GM23338 (cell line): ENCODE measurements at places on chromosomes 2 and 18. TPM values are rescaled to one million over a fixed set of nuclear protein-coding genes. Genes with fewer than 3 reads are reported as not detected.

The KLHL30 gene
- 0.07 TPM in 1 of 2 replicates, not detected in the other for total RNA-seq

- H3K27ac ChIP-seq, result no peak overlapping the region
- H3K4me3 ChIP-seq, result no peak overlapping the region
- DNase-seq, result no peak
- no peaks in the 10 kb centered on the region for H3K27me3 ChIP-seq
- H3K36me3 ChIP-seq, result no peaks in the 10 kb centered on the region
These were observed 63.1 kb downstream of the PARD3B start for GRCh38 chr2:204608237-204608939.

The G6PC2 gene
- not detected in 2 replicates for total RNA-seq

- H3K27ac ChIP-seq, result no peak overlapping the region
- H3K4me3 ChIP-seq, result no peak overlapping the region
- peaks cover 53% of the 10 kb centered on the region for H3K4me1 ChIP-seq
- H3K27me3 ChIP-seq, result peaks cover 24% of the 10 kb centered on the region; the same call in 1 of the 2 replicates
- no peak for DNase-seq
These were observed 113.6 kb downstream of the ADCYAP1 start for GRCh38 chr18:1018181-1018681.

DNA sequence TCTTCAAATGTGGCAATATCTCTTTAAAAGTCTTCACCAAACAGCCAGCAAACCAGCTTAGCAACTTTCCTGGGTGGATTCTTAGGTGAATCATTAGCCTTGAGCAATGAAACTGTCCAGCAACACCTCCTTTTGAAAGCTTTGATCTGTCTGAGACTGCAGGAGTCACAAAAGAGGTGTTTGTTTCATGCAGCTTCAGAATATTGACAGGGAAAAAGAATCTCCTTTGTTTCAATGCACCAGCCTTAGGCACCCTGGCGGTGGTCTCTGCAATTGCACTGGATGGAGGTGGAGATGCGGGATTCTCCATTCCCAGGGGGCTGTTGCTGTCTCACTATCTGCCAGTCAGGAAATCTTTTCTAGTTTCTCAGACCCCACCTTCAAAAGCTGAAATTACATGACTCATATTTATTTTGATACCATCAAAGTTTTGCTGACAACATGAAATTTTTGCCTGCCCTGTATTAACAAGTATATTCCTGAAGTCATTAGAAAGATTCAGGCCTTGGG is 76.0 kb upstream of the DSG1 start:
- H3K27me3 ChIP-seq, result no peaks in the 10 kb centered on the region
- H3K36me3 ChIP-seq, result no peaks in the 10 kb centered on the region
- peaks cover 22% of the 10 kb centered on the region for H3K4me1 ChIP-seq
- H3K27ac ChIP-seq, result no peak overlapping the region
- DNase-seq, result peak; percentile 80

- no peak overlapping the region for H3K4me3 ChIP-seq
- no peaks in the 10 kb centered on the region for H3K27me3 ChIP-seq
- no peak overlapping the region for H3K27ac ChIP-seq
- no peaks in the 10 kb centered on the region for H3K36me3 ChIP-seq
- peaks cover 20% of the 10 kb centered on the region for H3K4me1 ChIP-seq
- no peak for DNase-seq
These were observed 438.2 kb downstream of the NBAS start for GRCh38 chr2:15122915-15123314.

DNA sequence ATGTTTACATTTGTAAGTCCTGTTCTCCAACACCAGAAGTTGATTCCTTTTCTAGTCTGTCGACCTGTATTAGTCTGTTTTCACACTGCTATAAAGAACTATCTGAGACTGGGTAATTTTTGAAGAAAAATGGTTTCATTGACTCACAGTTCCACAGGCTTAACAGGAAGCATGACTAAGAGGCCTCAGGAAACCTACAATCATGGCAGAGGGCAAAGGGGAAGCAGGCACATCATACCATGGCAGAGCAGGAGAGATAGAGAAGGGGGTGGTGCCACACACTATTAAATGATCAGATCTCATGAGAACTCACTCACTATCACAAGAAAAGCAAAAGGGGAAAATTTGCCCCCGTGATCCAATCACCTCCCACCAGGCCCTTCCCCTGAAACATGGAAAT is 112.8 kb upstream of the MAP3K20 start:
- no peaks in the 10 kb centered on the region for H3K36me3 ChIP-seq
- peaks cover 2% of the 10 kb centered on the region; the same call in 1 of the 2 replicates for H3K4me1 ChIP-seq
- no peak overlapping the region for H3K4me3 ChIP-seq
- H3K27ac ChIP-seq, result no peak overlapping the region
- DNase-seq, result no peak
- H3K27me3 ChIP-seq, result no peaks in the 10 kb centered on the region

- DNase-seq, result peak; percentile 90
- H3K4me1 ChIP-seq, result peaks cover 12% of the 10 kb centered on the region; the same call in 1 of the 2 replicates
- H3K4me3 ChIP-seq, result peak overlapping the region; percentile 67
- peaks cover 98% of the 10 kb centered on the region for H3K27me3 ChIP-seq
- H3K27ac ChIP-seq, result no peak overlapping the region
These were observed 2.3 kb downstream of the EGR4 start for GRCh38 chr2:73291093-73291460.

DNA sequence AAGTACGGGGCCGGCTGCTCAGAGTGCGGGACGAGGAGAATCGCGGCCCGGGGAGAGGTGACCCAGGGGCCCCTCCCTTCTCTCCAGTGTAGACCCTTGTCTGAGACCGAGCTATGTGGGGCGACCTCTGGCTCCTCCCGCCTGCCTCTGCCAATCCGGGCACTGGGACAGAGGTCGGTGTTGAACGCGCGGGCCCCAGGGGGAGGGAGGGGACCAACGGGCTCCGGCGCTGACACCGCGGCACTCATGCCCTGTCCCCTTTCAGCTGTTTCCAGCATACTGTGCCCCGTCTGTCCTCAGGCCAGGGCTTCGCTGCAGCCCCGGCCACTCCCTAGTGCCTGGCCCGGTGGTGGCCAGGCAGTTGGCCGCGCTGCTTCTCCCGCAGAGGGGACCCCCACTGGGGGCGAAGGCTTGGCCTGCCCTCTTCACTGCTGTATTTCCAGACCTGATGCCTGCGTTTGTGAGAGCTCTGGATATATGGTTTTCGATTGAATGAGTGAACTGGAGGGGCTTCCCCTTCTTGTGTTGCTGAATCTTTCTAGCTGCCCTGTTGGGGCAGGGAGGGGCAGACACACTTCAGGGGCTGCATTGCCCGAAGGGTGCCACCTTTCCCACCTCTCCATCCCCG is 809 bp downstream of the DBI start:
- no peak overlapping the region for H3K27ac ChIP-seq
- peaks cover 38% of the 10 kb centered on the region for H3K36me3 ChIP-seq
- DNase-seq, result peak; percentile 80
- H3K4me1 ChIP-seq, result peaks cover 8% of the 10 kb centered on the region; the same call in 1 of the 2 replicates
- H3K4me3 ChIP-seq, result peak overlapping the region; percentile 98
- no peaks in the 10 kb centered on the region for H3K27me3 ChIP-seq

The REG1B gene
- not detected in 2 replicates for total RNA-seq

DNA sequence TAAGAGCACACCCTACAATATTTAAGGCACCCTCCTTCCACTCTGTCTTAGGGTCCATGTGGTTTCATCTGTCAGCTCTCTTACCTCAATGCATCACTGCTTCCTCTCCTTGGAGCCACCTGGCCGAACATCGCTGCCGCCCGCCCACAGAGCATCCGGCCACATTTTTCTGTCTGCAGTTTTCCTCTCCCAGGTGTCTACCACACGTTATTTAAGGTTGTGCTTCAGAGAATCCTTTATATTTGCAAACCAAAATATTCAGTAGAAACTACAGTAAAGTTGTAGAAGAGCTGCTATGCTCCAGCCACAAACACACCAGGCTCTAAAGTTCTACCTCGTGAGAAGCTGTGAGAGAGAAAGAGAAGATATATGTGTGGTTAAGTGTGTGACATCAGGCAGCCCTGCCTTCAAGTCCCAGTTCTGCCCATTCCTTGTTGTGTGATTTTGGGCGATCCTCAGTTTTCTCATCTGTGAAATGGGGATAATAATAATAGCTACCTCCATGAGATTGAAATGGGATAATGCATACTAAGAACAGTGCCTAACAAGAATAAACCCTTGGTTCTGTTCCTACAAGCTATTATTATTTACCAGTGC is 4.9 kb upstream of the STK17B start:
- H3K36me3 ChIP-seq, result no peaks in the 10 kb centered on the region
- no peak overlapping the region for H3K27ac ChIP-seq
- no peak overlapping the region for H3K4me3 ChIP-seq

DNA sequence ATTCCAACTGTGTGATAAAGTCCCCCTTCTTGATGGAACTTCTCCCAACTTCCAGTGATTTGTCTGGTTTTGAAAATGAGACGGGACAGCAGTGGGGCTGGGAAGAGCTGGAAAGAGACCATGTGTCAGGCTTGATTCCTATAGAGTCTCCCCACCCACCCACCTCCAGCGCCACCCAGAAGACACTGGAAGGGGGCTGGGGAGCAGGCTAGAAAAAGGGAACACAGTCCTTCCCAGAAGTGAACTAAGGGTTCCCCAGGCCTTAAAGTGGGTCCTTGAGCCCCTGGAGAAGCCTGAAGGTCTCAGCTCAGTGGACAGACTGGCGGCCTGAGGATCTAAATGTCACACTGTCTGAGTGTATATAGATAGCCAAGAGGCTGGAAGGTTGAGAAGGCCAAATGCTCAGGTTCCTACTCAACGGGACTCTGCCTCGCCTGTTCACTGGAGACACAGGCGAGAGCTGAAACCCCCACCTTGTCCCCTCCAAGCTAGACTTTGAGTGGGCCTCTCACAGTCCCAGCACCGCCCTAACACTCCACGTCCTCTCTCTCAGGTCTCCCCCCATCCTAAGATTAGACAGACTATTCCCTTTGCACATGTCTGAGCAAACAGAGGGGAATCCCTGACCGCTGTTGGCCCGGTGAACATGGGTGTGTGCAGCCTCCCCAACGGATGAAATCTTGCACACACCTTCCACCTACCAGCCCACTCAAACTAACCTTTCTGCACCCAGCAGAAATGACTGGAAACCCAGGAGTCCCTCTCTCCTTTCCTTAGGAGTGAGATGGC is 1.6 kb downstream of the PKDCC start:
- no peak for DNase-seq
- no peaks in the 10 kb centered on the region for H3K36me3 ChIP-seq
- H3K27me3 ChIP-seq, result peaks cover 16% of the 10 kb centered on the region
- H3K4me1 ChIP-seq, result peaks cover 62% of the 10 kb centered on the region

The VIT gene
- total RNA-seq, result not detected in 2 replicates

The ANKRD30BL gene
- 0.17 and 0.62 TPM in 2 replicates for total RNA-seq

DNA sequence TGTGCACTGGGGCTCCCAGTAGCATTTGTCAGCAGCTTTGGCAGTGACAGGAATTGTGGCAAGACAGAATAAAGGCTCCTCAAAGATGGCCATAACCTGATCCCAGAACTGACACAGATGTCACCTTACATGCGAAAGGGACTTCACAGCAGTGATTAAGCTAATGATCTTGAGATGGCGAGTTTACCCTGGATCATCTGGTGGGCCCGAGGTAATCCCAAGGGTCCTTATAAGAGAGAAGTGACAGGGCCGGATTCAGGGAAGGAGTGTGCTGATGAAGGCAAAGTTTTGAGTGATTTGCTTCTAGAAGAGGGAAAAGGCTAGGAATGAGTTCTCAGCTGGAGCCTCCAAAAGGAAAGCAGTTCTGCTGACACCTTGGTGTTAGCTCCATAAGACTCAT is 333.9 kb downstream of the LPIN1 start:
- H3K27ac ChIP-seq, result no peak overlapping the region
- H3K4me3 ChIP-seq, result no peak overlapping the region
- no peak for DNase-seq
- no peaks in the 10 kb centered on the region for H3K36me3 ChIP-seq

The GPR45 gene
- 0.21 and 0.23 TPM in 2 replicates for total RNA-seq

The BMP10 gene
- not detected in 2 replicates for total RNA-seq

DNA sequence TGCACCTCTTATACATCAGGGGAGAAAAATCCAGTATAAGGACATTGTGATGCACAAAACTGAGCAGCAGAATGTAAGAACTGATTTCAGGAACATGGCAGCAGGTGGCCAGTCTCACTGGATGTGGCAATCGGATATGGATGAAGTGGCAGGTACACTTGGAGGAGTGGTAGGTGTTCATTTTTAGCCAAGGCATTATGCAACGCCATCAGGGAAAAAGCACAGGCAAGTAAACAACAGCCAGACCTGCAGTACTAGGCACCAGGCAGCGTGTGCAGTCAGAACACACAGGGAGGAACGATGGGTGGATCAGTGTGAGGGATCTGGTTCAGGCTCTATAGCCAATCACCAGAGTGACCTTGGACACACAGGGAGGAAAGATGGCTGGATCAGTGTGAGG is 77.4 kb upstream of the GCFC2 start:
- H3K27ac ChIP-seq, result no peak overlapping the region
- H3K36me3 ChIP-seq, result no peaks in the 10 kb centered on the region
- H3K4me3 ChIP-seq, result no peak overlapping the region

DNA sequence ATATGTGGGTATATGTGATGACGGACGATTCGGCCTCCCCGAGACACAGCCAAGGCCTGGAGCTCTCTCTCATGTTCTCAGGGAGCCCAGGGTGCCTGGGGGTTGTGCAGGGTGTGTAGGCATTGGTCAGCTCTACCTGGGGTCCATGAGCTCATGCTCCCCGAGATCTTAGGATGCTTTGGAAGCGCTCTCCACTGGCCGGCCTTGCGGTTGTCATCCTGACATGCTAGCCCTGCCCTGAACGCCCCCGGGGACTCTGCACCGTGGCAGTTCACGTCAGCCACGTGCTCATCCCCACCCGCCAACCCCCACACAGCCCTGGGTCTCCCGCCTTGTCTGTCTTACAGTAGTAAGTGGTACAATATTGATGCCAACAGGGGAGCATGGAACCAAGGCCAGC is 67.8 kb downstream of the RTP5 start:
- H3K27me3 ChIP-seq, result peaks cover 12% of the 10 kb centered on the region
- H3K4me3 ChIP-seq, result no peak overlapping the region
- H3K4me1 ChIP-seq, result no peaks in the 10 kb centered on the region
- H3K36me3 ChIP-seq, result no peaks in the 10 kb centered on the region
- DNase-seq, result no peak

DNA sequence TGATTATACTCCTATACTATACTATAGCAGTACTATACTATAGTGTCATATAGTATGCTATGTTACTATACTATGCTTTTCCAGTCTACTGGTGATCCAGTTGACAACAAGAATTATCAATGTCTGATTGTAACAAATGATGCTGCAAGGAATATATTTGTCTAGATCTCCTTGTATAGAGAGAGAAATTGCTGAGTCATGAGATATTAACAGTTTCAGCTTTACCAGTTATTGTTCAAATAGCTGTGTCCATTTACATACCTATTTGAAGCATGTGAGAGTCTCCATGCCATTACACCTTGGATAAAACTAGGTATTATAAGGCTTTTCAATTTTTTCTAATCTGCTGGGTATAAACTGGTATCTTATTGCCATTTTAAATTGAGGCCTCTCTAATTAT is 136.4 kb upstream of the SKOR2 start:
- no peak overlapping the region for H3K4me3 ChIP-seq
- no peaks in the 10 kb centered on the region for H3K27me3 ChIP-seq
- no peaks in the 10 kb centered on the region for H3K36me3 ChIP-seq
- H3K4me1 ChIP-seq, result no peaks in the 10 kb centered on the region

- no peaks in the 10 kb centered on the region for H3K36me3 ChIP-seq
- H3K4me1 ChIP-seq, result 0 out of 2 replicates have a peak, but pooled peaks cover under 1% of the 10 kb centered on the region
- H3K4me3 ChIP-seq, result no peak overlapping the region
- no peak overlapping the region for H3K27ac ChIP-seq
- DNase-seq, result no peak
These were observed 470.3 kb downstream of the MBD2 start for GRCh38 chr18:53754154-53754553.

The CTLA4 gene
- not detected in 2 replicates for total RNA-seq

- peaks cover 61% of the 10 kb centered on the region for H3K27me3 ChIP-seq
- peak overlapping the region; percentile 88 for H3K4me3 ChIP-seq
These were observed 572 bp upstream of the ZNF516 start for GRCh38 chr18:76495435-76496193.
